Fibroblast of skin of scalp (primary cell): ENCODE measurements at places on chromosomes 1 and 21.

DNA sequence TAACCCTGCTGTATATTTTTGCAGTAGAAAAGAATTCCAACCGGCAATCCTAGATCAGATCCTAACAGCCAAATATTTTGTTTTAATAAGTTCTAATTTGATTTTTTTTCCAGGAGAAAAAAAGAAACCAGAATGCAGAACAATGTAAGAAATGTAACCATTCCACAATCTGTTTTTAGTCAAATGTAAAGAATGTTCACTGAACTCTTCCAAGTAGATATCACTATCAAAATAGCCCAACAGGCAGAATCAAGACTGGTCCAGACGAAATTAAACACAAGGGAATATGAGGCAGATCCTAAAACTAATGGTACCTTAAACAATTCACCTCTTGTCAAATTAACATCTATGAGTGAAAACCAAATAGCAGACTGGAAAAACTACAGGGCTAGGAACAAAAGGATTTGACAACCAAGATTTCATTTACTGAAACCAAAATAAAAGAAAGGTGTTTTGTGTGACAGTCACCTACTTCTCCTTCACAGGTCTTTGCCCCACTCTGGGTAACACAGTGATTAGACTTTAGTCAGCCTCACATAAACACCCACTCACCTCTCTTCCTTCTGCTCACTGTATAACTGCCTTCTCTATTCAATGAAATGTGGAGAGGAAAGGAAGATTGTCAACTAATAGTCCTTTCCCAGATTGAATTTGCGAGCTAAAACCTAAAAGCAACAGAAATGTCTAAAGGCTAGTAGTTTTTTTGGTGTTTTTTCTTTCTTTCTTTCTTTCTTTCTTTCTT is 137.9 kb downstream of the FAF1 start:
- peak; percentile 9 for DNase-seq

- DNase-seq: no peak
These were observed 611 bp upstream of the ZSWIM5 start for GRCh38 chr1:45206808-45207623.

GRCh38 chr1:44616991-44617702 is 57.1 kb downstream of the TMEM53 start:
- peak; percentile 56 for DNase-seq

- peak; percentile 72 for DNase-seq
These were observed 74.3 kb downstream of the TNFSF18 start for GRCh38 chr1:172976222-172977041.

- no peak for DNase-seq
These were observed 26.9 kb downstream of the ETS2 start for GRCh38 chr21:38832664-38833063.

DNA sequence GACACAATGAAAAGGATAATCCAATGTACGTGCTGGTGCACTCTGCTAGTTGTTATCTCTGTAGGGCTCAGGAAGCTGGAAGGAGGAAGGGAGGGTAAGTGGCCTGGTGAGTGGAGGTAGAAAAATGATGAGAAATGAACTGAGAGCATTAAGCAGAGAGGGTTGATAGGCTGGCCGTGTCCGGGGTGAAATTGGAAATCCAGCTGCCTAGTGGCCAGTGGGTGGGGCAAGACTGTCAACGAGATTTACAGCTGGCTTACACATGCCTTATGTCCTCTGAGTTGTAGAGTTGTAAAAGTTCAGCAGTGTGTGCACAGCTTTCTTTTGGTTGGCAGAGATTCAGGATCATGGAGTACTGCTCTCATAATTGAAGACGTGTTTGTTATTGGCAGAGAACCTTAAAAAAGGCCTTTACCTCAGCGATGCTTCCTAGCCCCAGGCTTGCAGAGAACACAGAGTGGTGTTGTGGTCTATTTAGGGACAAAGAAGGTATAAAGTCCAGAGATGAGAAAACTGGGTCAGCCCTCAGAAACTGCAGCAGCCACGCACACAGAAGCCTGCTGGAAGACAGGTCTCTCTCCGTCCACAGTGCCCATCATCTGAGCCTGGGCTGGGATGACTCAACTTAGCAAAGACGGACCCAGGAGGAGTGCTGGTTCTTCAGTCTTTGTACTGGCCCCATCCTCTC is 132.4 kb downstream of the EDEM3 start:
- DNase-seq: peak; percentile 71
